ENCODE measurements at places on chromosomes 1 and 21.

GRCh38 chr1:104084380-104084779 lies 334.7 kb downstream of the AMY1C start:
- no peak for DNase-seq

GRCh38 chr1:36571106-36571505 lies 88.4 kb upstream of the CSF3R start:
- no peak for DNase-seq

- no peak for DNase-seq
Observed at GRCh38 chr1:14850563-14850962, 252.1 kb downstream of the KAZN start.

- DNase-seq: no peak
Observed at GRCh38 chr1:180119837-180120236, 34.8 kb upstream of the QSOX1 start.

DNA sequence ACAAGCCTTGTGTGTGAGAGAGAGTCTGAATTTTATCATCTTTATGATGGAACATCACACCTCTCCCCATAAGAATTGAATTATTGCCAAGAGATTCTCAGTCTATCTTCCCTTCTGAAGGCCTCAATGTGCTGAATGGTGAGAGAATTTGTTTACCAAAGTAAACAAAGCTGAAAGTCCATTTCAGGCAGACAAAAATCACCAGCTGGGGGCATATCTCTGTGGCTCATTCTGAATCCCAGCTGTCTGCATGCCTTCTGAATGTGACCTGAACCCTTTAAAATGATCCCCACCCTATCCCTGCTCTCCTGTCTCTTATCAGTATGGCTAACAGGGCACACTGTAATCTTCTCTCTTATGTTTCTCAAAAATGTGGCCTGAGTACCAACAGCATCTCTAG lies 99.1 kb upstream of the CAMK1G start:
- DNase-seq: no peak

DNA sequence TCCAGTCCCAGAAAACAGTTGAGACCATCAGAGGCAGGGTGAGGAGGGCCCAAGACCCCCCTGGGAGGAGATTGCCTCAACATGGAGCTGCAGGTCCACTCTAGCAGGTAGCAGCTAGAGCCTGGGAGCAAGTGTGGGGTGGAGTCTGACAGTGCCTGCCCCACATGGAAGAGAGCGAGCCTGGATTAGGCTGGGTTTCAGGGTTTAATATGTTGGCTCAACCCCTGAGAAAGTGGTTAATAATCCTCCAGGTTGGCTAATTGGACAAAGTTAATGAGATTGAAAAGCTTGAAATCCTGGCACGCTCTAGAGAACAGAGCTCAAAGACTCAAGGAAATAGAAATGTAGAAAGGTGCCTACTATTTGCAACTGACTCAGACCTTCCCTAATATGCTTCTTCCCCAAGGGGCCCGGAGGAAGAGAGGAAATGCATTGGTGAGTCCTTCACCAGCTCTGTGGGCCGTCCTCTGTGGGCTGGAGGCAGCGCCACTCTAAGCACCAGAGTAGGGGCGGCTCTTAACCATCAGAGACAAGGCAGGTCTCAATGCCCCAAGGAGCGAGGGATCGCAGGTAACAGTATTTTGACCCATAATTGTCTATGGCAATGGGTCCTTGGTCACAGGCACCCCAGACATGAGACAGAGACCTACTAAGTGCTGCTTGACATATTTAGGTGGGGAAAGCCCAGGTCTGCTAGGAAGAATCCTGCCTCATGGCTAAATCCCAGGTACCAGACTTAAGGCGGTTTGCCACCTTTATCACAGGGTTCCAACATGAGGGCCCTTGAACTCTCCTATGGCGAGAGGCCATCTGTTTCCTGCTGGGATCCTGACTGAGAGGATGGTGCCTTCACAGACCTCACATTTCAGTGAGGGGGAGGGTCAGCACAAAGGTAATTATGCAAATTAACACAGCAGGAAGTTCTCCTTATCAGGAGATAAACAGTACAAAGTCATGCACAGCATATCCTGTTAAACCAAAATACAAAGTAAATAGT lies 33.8 kb downstream of the RSPH1 start:
- DNase-seq: no peak

DNA sequence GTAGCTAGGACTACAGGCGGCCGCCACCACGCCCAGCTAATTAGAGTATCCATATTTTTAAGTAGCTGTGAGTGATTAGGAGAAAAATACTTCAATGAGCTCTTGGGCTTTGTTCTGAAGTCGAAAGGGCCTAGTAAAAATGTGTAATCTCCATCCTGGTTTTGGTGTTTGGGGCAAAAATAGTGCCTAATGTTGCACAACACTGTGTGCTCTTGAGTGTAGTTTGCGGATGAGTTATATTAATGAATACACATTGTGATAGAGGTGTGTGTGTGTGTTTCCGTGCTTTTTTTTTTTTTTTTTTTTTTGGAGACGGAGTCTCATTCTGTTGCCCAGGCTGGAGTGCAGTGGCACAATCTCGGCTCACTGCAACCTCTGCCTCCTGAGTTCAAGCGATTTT lies 6.3 kb upstream of the ARID1A start:
- no peak for DNase-seq

GRCh38 chr1:209748620-209749019 lies 7.2 kb upstream of the TRAF3IP3 start:
- no peak for DNase-seq

DNA sequence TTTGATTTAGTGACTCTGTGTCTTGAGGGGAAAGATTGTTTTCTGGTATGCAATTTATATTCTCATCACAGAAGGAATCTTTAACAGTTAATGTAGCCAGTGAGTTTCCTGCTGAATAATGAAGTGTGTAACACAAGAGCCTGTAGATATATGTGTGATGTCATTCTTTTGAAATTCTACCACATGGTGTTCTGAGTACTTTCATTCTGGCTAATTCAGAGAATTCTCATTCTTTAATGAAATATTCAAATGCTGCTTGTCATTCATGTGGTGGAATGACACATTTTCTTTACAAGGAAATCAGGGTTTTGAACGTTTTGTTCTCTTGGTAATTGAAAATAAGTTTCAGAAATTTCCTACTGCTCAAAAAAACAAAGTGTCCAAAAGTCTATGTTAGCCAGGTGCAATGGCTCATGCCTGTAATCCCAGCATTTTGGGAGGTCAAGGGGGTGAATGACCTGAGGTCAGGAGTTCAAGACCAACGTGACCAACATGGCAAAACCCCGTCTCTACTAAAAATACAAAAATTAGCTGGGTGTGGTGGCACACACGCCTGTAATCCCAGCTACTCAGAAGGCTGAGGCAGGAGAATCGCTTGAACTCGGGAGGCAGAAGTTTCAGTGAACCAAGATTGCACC lies 79.6 kb downstream of the MAP3K21 start:
- no peak for DNase-seq

GRCh38 chr1:76503736-76504135 lies 363.5 kb upstream of the ST6GALNAC5 start:
- no peak for DNase-seq

- no peak for DNase-seq
Observed at GRCh38 chr1:97936976-97937375, 16.1 kb upstream of the DPYD start.

GRCh38 chr21:32712043-32712442 lies 15.8 kb downstream of the SYNJ1 start:
- no peak for DNase-seq

GRCh38 chr1:158199849-158200248 lies 19.2 kb downstream of the CD1D start:
- DNase-seq: no peak

- DNase-seq: no peak
Observed at GRCh38 chr1:155983191-155984024, 5.1 kb upstream of the ARHGEF2 start.

- no peak for DNase-seq
Observed at GRCh38 chr1:235070819-235071218, 57.8 kb downstream of the TOMM20 start.

DNA sequence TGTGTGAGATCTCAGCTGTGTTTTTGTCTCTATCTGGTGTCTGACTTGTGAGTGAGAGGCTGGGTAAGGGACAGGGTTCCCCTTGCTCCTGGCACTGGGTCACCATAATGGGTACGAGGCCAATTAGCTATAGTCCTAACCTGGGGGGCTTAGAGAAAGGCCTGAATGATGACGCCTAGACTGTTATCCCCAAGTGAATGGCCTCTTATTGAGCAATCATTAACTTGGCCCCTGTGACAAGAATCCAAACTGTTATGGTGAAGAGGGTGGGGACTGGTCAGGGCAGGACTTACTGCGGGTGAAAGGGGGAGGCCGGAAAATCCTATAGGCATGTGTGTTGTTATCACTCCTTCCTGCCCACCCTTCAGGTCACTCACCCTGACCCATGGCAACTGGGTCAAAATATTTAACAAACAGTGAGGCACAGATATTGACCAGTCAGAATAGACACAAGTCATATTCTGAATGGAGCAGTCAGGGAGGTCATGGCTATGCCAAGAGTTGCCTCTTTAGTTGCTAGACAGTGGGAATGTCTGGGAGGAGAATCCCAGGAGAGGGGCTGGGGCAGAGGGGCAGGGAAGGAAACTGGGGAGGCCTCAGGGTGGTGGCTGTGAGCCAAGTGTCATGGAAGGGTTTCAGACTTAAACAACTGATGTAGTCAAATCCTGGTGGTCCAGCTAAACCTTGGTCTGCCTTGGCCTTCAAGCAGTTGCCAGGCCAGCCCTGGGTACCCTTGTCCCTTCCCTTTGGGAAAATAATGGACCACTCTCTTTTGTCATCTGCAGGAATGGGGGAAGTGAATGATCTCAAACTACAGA lies 3.2 kb downstream of the NR0B2 start:
- no peak for DNase-seq

GRCh38 chr1:234719454-234720251 lies 109.7 kb upstream of the IRF2BP2 start:
- DNase-seq: no peak

DNA sequence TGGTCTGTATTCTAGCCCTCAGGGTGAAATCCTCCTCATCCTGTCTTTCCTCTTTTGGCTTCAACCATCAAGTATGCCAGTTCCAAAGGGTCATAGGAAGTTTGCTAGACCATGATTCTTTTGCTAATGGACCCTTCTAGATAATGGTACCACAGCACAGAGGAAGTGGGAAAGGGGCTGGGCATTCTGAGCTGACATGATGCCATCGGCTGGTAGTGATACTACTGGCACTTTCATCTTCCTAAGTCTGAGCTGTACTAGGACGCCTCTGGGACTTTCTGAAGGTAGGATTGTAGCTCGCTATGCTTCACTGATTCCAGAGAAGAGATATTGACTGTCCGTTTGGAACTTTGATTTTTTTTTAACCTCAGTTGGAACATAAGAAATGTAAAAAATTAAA lies 11.4 kb downstream of the FASLG start:
- no peak for DNase-seq

GRCh38 chr1:212685429-212685828 lies 14.2 kb downstream of the BATF3 start:
- no peak for DNase-seq

DNA sequence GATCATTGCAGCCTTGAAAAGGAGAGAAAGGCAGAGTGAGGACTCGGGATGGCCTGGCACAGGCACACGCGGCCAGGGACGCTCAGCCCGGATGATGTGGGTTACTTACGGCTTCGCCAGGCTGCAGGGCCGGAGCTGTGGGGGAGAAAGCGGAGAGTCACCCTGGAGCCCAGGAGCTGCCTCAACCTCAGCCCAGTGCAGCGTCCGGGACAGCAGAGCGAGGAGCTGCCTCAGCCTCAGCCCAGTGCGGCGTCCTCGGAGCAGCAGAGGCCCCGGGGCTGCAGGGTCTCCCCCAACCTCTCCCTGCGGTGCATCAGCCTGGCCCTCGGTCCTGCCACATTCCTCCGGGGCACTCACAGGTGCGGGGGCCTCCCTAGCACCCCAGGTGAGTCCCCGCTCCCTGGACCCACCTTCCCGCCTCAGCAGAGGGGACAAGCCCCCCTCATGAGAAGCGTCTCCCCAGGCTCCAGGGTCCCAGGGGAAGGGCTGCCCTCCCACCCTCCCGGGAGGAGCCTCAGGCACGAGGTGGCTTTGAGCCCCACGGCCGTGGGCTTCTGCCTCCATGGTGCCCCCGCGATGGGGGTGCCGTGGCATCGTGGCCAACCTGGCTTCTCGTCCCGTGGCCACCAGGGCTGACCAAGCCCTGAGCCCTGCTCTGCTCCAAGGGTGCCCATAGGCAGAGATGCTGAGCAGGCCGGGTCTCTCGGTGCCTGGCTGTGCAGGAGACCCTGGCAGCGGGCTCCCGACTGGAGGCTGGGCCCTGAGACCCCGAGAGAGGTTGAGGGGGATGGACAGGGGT lies 10.5 kb upstream of the RNF223 start:
- no peak for DNase-seq

GRCh38 chr1:18955131-18955440 lies 1.4 kb downstream of the IFFO2 start:
- no peak for DNase-seq

DNA sequence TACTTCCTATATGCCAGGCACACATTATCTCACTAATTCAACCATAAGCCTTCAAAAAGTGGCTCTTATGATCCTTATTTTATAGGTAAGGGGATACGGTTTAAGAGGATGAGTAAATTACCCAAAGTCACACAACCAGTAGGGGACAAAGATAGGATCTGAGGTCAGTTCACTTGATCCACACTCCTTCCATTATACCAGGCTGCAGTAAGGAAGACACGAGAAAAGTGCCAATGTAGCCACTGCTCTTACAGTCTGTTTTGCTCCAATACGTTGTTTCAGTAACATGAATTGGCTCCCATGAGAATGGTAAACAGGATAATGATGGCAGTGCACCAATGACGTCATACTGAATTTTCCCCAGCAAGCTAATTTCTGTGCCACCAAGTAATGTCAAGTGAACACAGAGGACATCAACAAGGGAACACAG lies 15.4 kb upstream of the GUCA2A start:
- no peak for DNase-seq

GRCh38 chr1:36098650-36099365 lies 10.1 kb downstream of the ADPRS start:
- DNase-seq: no peak

- no peak for DNase-seq
Observed at GRCh38 chr1:191674626-191675179, 483.6 kb upstream of the RGS18 start.

DNA sequence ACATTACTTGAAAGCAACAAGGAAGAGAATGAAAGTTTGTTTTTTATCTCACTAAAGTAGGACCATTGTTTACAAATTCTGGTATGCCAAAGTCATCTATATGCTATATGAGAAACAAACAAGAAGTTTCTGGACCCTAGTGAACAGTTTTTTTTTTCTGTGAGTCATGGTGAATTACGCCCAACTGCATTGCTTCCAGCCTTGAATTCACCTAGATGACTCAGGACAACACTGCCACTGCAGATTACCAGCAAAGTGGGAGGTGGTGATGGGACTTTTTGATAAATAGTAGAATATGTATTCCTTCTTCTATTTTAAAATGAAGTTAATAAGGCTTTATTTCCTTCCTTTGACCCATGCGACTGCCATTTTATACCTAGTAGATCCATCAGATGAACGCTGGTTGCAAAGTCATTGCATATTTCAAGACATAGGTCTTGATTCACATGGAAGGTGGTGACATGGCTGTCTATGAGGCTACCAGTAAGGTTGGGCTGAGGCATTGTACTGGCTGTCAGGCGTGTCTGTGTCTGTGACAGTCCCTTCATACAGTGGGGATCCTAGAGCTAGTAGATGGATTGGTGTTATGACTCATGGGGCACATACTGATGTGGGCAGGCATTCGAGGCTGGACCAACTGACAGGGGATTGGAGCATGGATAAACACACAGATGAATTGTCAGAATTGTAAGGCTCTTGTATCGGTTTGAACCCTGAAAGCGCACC lies 49.1 kb upstream of the APOBEC4 start:
- DNase-seq: no peak
